ENCODE measurements at places on chromosomes 3 and 15.

DNA sequence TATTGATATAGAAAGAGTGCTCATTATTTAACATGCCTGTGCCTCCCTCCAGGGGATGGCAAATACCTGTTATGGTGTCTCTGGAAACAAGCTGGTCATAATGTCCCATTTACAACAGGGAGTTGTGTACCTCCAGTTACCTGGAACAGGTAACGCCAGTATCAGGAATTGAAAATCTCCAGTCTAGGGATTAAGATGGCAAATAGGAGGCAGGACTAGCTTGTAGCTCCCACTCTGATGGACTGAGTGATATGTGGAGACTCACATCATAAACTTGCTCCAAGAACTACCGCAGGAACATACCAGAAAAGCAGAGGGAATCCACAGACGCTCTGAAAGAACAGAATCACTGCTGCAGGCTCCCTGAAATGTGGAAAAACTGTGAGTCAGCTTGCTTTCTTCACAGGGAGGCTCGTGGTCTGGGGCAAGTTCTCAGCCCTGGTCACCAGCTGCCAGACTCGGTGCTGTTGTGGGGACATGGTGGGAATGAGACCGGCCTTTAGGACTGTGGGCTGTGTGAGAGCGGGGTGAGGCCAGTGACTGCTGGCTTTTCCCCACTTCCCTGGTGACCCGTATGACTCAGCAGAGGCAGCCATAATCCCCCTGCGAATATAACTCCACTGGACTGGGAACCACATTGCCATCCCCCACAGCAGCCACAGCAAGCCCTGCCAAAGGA is 97.4 kb downstream of the KCNAB1 start:
- DNase-seq, result no peak

GRCh38 chr3:76679541-76679940 is 360.4 kb upstream of the ROBO2 start:
- no peak for DNase-seq

- no peak for DNase-seq
Measured at GRCh38 chr15:84398763-84399701, 163.5 kb downstream of the GOLGA6L4 start.

DNA sequence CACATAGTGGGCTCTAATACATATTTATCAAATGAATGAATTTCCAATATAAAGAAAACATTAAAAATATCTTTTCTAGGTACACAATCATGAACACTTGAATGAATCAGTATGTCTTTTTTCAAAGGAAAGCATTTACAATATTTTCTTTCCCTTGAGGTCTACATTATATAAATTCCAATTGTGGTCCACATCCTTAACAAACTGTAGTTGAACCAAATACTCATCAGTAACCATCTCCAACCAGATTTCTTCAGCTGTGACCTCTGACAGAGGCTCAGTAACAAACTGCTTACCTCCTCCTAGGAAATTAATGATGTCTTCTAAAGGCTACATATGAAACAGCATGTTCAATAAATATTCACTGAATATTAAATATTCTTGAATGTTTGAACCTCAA is 58.8 kb downstream of the CFAP20DC start:
- DNase-seq, result no peak

DNA sequence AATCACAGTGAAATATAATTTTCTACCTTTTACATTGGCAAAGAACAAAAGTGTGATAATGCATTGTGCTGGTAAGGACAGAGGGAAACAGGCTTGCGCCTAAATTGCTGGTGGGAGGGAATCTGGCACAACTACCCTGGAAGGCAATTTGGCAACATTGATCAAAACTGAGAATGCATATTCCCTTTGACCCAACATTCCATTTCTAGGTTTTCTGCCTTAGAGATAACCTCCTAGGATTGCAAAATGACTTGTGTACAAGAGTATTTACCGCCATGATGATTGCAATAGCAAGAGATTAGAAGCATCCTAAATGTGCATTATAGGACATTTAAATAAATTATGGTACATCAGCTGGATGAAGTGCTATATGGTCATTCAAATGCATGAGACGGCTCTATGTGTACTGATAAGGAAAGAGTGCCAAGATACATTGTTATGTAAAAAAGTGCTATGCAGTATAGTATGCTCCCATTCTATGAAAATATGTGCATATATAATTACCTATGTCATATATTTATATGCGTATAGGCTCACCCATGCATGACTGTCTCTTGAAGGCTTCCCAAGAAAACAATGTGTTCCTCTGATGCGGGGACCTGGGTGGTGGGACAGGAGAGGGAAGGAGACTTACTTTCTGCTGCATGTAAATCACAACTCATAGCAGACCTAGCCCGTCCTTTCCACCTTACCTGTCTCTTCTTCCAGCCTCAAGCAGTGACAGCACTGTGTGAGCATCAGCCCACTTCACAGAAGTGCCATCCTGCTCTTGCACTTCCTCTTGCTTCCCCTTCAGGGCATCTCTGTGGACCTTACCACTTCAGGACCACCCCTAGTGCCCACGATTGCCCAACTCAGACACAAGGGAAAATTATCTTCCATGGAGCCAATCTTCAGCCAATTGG is 249.9 kb upstream of the TLE3 start:
- no peak for DNase-seq

DNA sequence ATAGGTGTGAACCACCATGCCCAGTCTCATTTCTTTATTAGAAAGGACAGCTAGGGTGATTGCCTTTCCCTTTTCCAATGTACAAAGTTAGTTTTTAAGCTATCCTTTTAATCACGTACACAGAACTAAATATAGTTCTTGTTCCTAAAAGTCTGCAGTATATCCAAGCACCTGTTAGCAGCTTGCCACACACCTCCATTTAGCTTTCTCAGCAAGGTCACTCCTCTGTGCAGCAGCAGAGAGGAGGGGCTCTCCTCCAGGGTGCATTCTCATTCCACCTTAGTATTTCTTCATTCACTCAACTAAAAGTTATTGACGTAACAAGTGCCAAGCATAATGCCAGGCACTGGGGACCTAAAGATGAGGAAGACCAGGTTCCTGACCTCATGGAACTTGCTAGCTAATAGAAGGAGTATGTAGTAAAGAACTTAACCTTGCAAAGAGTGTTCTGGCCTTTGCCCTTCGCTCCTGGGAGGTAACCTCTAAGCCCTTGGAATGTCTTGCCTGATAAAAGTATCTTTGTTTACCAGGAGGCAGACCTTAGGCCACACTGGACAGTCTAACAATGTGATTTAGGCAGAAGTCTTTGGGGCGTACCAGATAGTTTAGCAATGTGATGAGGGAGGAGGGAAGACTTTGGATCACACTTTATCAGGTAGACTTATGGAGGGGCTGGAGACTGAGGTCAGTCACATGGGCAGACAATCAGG is 12.7 kb upstream of the PTPN9 start:
- no peak for DNase-seq

- no peak for DNase-seq
Measured at GRCh38 chr3:136818769-136819391, at the start of gene SLC35G2. Gene SLC35G2 (plus strand): TSS chr3:136819126. CDS start chr3:136854461, 35,335 bp downstream.

- peak; percentile 78 for DNase-seq
Measured at GRCh38 chr15:48939648-48940047, 24.1 kb downstream of the SHC4 start.

DNA sequence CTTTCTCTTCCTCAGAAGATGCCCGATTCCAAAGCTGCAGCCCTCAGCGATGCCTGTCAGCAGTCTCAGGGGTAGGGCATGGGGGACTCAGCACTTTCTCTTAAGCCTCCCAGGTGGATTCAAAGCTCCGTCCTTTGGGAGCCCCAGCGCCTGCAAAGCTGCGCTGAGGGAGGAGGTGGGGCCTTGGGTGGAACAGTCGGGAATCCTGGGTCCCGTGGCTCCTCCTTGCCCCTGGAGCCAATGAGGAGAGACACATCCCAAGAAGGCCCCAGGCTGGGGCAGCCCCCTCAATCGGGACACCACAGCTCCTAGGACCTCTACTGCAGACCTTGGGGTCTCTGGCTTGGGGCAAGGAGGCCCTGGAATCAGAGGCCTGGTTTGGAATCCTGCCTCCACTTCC is 227.5 kb upstream of the IGF1R start:
- DNase-seq, result no peak

Measured in AG09319 (cell line).